Activated CD8-positive, alpha-beta T cell treated with anti-CD3 and anti-CD28 coated beads for 36 hours (primary cell): ENCODE measurements at places on chromosomes 6 and 20.

GRCh38 chr6:112799889-112800288 is 452.8 kb downstream of the RFPL4B start:
- DNase-seq, result no peak

DNA sequence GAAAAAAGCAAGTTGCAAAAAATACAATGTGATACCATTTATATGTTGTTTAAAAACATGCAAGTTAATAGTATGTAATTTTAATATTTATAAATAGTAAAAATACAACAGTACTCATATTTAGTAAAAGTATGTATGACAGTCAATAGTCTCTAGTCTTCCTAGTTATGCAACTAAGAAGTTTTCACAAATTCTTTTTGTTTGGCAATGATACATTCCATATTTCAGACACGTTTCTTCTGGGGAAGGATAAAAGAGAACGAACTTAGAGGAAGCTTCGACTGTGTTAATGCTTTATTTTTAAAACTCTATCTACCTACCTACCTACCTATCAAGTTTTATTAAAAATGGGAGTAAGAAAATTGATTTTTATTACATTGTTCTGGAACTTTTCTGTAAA is 77.7 kb downstream of the UBE3D start:
- DNase-seq, result no peak

DNA sequence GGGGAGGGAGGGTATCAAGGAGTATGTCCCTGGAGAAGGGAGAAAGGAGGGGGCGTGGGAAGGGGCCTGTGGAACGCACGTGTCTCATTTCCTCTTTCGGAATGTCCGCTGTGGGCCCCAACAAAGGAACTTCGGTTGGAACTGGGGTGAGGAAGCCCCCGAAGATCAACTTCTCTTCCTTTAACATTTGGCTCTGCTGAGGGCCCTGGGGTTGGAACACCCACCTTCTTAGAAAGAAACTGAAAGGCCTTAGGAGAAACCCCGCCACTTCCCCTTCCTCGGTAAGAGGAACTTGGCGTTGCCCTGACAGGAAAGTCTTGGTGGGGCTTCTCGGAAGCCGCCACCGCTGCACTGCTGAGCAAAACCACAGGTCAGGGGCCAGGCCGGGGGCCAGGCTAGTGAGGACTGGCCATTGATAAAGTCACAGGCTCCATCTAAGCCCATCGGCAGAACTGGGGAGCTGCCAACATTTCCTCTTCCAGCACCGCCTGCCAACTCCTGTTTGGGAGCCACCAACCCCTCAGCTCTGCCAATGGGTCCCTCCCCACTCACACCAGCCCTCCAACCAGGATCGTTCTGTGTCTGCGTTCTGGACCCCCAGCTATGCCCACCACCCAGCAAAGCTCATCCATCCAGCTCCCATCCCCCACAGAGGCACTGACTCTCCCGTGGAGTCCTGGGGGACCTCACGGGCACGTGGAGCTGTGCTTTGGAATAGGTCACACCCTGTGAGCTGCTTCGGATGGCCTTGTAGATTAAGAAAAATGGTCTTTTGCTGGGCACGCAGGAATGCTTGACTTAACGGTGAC is 44.8 kb downstream of the FGD2 start:
- peak; percentile 92 for DNase-seq

DNA sequence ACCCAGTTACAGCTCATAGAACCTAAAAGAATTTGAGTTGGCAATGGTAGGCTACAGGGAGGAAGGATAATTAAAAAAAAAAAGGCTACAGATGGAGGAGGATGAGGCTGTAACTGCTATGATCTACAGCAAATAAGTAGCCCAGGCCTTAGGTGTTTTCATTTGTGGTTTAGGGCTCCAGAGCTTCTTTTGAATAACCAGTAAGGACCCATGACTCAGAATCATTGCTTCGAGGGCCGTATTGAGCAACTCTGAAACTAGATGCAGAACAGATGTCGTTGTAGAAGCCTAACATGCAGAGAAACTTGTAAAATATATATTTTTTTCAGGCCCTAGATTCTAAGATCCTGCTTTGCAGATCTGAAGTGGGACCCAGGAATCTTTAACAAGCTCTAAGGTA is 19.0 kb upstream of the ASIP start:
- DNase-seq, result no peak

GRCh38 chr20:43383026-43383795 is 74.5 kb upstream of the SRSF6 start:
- DNase-seq, result no peak

GRCh38 chr6:10194816-10195672 is 219.8 kb downstream of the TFAP2A start:
- DNase-seq, result no peak

DNA sequence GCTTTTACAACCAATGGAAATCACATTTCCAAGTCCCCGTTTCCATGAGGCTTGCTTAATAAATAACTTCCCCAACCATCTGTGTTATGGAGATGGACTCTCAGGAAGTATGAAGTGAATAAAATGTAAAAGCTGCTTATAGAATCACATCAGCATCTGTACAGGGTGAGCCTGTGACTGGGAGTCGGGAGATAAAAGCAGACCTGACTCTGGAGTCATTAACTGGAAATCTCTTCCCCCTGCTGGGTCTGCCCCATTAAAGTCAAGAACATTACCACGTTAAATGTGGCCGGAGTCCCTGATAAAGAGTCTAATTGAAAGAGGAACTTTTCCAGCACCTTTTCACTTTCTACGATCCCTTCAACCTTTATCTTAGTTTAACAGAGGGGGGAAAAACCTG is 368.5 kb downstream of the DOK5 start:
- no peak for DNase-seq

- no peak for DNase-seq
Observed at GRCh38 chr6:52127957-52128356, 40.5 kb upstream of the PKHD1 start.

DNA sequence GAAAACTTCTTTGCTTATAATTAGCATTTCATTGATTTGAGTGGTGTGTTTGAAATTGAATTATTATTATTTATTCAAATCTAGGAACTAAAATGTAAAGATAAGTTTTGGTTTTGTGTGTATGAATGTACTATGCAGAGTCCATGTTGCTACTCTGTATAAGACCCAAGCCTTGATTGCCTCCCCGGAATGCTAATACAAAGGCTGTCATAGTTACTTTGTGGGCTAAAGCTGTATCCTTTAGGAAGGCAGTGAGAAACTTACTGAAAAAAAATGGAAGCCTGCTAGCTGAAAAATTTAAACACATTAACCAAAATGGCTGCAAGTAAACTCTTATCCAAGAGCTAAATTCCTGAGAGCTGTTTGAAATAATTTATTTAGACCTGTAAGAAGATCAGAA is 213.3 kb downstream of the ZFAND3 start:
- DNase-seq, result no peak

DNA sequence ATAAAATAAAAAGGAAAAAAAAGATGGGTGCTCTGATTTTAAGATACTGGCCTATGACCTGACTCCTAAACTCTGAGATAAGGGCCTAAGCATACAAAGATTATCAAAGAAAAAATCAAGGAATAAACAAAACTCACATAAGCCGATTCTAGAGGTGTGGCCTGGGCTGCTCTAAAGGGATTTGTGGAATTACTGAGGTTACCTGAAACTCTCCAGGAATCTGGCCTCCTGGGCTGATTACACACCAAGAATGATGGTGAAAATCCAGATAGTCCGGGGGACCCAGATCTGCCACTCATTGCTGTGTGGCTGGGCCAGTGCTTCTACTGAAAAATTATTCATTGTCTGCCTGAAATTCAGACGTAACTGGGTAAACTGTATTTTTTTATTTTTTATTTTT is 122.7 kb upstream of the RNF24 start:
- DNase-seq, result no peak

- no peak for DNase-seq
Observed at GRCh38 chr6:64409948-64410347, 774.3 kb downstream of the PHF3 start.

DNA sequence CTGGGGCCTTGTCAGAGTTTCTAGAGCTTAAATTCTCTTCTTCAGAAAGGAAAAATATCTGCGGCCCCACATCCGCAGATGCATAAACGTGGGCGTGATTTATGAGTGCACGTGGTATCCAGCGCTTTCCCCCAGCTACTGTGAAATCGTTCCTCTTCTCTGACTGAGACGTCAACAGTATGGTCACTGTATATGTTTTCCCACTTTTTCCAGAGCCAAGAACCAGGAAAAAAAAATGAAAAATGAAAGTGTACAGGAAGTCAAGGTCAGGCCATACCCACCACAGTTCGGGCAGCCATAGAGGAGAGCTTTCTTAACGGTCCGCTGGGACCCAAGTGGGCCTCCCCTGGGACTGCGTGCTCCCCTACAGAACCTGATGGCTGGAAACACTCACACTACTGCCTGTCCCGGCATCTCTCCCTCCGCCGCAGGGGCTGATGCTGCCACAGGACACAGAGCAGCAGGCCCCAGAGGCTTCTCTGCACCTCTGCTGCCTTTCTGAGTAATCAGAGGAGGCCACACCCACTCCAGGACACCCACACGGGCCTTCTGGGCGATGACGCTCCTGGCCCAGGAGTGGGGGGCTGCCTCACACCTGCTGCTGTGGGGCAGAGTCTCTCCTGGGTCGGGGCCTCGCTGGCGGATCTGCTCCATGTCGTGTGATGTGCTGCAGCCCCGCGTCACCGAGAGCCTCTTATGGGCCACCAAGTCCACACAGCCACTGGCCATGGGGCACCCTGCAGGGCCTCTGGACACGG is 16.4 kb upstream of the STX16 start:
- DNase-seq, result peak; percentile 84

- DNase-seq, result no peak
Observed at GRCh38 chr6:36563237-36563927, 16.1 kb upstream of the STK38 start.

DNA sequence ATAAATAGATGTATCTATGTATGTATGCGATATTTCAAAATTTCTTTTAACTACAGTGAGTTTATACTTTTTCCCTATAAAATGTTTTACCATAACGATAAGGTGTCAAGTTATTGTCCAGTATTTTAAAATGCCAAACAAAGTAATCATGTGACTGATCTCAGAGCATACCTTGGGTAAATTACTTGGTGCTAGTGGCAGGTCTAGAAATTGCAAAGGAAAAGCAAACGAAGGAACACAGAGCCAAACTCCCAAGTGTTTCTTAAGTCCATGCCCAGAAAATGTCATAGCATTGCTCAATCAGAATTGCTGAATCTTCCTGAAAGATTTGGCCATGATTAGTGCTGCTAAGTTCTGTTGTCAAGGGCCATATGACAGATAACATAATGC is 77.5 kb downstream of the CAP2 start:
- DNase-seq, result no peak

DNA sequence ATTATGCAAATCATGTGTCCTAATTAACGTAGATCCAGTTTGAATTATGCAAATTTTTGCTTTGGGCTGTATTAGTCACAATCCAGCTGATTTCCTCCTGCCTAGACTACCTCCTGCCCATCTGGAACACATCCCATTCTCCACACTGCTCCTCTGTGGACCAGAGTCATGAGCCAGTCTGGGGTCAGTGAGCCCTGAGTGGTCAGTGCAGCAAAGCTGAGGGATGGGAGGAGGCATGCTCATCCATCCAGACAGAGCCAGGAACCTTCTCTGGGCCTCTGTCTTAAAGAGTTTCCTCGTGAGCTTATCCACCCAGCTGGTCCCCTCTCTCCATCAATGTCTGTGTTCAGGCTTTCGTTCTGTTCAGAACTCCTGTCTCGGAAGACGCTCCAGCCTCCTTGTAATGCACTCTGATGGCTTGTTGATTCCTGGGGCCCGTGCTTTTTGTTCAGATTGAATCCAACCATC is 747.8 kb downstream of the PTPRT start:
- DNase-seq, result no peak

- DNase-seq, result no peak
Observed at GRCh38 chr20:51666126-51666525, 102.1 kb downstream of the ATP9A start.

DNA sequence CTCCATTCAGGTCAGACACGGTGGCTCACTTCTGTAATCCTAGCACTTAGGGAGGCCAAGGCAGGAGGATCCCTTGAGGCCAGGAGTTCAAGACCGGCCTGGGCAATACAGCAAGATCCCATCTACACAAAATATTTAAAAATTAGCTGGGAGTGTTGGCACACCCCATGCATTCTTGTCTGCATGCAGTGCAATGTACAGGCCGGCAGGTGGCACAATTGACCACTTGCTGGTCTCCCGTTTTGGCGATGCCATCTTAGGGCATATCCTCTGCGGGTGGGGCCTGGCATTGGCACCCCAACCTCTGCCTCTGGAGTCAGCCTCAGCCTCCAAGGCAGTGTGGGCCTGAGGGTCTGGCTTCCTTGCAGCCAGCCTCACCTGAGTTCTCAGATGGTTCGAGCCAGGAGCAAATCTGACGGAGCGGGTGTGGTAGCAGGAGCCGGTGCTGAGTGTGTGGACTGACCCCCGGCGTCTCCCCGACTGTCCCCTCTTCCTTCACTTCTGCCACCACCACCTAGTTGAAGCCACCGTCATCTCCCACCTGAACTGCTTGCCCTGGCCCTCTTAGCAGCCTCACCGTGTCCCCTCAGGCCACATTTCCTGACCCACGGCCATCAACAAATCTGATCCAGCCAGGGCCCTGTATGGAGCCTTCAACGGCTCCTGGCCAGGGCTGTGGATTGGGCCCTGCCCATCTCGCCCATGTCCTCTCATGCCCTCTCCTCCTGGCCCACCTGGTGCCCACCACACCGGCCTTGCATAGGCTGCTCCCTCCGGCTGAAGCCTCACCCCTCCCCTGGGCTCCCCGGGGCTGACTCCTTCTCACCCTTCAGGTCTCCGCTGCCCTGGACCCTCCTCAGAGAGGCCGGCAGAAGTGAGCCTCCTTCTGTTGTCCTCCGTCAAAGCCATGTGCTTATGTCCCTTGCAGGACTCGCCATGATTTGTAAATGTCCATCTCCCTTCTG is 44.0 kb downstream of the EFCAB8 start:
- peak; percentile 78 for DNase-seq

- no peak for DNase-seq
Observed at GRCh38 chr6:25147223-25147622, 132.0 kb upstream of the CARMIL1 start.

DNA sequence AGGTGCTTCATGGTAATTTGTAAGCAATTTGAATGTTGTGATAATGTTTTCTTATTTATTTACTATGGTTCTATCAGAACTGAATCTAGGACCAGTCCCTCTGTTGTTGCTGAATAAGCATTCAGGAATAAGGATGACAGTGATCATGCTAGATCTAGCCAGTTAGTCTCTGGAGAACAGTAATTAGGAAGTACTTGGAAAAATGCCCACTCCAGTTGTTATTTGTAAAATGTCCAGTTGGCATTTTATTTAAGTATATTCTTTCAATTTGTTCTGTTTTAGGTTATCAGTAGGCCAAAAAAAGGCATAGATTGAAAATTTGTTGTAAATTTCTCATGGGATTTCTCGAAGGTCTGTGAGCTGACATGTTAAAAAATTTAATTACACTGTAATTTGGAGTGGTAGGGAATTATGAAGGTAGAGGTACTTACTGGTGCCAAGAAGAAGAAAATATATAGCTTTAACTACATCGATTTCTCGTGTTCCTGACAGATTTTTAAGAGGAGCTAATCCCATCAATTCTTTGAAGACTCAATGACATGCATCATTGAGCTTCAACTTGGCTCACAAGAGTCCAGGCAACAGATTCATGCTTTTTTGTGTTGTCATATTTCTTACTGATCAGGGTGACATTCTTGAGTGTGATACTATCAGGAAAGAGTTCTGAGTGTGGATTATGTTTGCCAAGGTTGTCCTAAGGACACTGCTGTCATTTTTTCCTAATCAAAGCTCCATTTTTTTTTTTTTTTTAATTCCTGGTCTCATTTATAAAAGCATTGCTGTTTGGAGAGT is 177.3 kb downstream of the CARMIL1 start:
- no peak for DNase-seq

GRCh38 chr6:141443032-141443431 is 689.7 kb upstream of the GJE1 start:
- DNase-seq, result no peak

- DNase-seq, result no peak
Observed at GRCh38 chr20:24577271-24577909, 108.0 kb downstream of the SYNDIG1 start.

GRCh38 chr6:159430323-159430722 is 261.1 kb downstream of the FNDC1 start:
- DNase-seq, result no peak
